ENCODE measurements at places on chromosomes 16 and 17.

- no peak for DNase-seq
These were observed 156.3 kb upstream of the ZKSCAN2 start for GRCh38 chr16:25413975-25414374.

- DNase-seq: no peak
These were observed 214.0 kb upstream of the ASIC2 start for GRCh38 chr17:33506889-33507650.

DNA sequence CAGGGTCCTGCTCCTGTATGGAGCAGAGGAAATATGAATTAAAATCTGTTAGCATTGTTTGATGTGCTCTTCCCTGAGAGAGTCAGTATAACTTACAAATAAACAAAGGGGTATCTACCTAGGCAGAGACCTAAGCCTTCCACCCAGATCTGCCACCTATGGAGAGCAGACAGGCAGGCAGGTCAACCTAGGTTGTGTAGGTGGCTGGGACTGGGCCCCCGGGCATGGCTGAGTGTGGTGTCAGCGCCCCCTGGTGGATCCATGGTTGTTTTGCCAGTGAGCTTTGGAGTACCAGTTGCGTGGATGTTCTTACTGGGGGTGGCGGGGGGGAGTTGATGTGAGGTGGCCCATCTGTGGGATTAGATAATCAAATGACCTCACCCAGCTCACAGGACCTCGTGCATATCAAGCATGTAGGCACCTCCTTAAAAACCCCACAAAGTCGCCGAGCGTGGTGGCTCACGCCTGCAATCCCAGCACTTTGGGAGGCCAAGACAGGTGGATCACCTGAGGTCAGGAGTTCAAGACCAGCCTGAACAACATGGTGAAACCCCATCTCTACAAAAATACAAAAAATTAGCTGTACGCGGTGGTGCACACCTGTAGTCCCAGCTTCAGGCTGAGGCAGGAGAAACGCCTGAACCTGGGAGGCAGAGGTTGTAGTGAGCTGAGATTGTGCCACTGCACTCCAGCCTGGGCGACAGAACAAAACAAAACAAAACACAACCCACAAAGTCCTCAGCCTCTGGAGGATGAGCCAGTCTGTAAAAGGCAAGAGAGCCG lies 17.6 kb downstream of the DUS2 start:
- DNase-seq: no peak

GRCh38 chr17:35568561-35568960 lies 7.9 kb upstream of the SLFN14 start:
- no peak for DNase-seq

DNA sequence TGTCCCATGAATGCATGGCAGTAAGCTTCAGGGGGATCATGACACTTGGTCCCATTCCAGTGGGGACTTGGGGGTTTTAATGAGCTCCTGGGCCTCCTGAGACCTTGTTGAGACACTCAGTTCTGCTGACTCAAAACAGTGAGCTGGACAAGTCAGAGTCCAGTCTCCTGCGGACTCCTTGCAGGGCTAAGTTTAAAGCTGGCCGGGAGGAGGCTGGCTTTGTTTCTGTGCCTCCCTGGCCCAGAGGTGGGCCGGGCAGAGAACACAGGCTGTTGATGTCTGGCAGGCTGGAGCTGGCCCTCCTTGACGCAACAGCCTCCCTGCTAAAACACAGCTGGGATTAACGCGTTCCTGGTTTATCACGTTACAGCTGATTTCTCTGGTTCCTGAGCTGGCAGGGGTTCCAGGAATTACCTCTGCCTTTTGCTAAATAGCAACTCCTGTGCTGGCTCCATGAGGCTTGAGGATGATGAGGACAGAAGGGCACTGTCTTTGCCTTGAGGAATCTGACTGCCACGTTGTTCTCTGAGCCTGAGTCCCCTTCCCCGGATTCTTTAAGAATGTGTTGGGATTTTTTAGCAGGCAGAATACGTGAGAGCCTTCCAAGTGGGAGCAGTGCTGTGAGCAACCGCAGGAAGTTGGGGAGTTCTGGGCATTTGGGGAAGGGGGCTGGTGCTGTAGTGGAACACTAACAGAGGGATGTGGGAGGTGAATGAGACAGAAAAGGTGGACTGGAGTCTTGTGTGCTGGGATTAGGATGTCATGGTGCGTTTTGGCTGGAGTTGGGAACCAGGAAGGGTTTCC lies 2.0 kb downstream of the GPT2 start:
- DNase-seq: no peak

DNA sequence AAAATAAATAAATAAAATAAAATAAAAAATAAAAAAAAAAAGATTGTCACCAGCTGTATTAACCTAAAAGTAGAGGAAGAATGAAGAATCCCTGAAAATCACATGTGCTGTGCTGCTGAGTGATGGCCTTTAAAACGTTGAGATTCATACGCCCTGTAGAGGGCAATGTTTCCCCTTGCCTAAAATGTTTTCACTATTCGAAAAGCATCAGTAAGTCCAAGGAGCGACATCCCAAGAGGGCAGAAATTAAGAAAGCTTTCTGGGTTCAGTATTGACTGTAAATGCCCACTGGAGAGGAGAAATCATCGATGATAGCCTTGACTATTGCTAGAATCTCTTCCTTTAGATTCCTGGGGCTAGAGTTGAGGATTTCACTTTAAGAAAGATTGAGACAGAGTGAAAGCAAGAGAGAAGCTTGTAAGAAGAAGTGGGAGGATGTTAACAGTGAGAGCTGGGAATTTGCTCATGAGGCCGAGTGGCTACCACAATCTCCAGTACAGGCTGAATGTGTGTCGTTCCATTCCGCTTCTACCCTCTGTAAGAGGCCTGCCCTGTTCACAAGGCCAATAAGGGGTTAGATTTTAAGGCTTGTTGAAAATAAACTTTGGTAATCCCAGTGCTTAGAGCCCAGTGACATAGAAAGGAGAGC lies 170.8 kb upstream of the FAM20A start:
- peak; percentile 70 for DNase-seq

- peak; percentile 31 for DNase-seq
These were observed at the start of gene CHST4 for GRCh38 chr16:71526111-71526631. CHST4 (plus strand) TSS chr16:71526426; CDS start chr16:71536678, 10,252 bp downstream.

DNA sequence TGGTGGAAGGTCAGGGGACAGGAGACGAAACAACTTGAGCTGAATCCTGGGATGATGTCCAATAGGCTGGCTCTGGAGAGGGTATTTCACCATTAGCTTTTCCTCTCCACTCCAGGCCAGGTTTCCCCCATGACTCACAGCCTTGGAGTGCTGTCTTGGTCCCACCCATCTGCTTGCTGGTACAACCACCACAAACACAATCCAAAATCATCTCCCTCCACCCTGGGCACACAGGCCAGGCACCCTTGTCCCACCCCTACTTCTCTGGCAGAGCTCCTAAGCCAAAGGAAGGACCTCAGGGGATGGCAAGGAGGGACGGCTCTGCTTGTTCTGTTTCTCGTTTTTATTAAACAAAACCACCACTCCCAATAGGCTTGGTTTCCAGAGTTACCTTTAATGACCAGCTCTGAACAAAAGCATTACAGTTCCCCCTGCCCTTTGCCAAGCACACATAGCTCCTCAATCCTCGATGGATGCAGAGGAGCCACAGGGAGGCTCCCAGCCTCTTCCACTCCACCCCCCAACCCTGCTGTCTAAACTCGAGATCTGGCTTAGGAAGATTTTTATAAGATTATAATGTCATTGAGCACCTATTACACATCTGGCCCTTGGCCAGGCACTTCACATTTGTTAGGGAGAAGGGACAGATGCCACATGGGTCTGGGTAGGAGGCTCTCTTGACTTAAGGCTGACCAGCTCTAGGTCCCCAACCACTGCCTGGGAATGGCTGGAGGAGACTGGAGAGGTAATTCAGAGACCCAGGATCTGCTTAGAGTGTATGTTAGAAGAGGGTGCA lies 13.3 kb downstream of the CAVIN1 start:
- DNase-seq: peak; percentile 90

- DNase-seq: no peak
These were observed 5.0 kb downstream of the RSPRY1 start for GRCh38 chr16:57191056-57191571.

DNA sequence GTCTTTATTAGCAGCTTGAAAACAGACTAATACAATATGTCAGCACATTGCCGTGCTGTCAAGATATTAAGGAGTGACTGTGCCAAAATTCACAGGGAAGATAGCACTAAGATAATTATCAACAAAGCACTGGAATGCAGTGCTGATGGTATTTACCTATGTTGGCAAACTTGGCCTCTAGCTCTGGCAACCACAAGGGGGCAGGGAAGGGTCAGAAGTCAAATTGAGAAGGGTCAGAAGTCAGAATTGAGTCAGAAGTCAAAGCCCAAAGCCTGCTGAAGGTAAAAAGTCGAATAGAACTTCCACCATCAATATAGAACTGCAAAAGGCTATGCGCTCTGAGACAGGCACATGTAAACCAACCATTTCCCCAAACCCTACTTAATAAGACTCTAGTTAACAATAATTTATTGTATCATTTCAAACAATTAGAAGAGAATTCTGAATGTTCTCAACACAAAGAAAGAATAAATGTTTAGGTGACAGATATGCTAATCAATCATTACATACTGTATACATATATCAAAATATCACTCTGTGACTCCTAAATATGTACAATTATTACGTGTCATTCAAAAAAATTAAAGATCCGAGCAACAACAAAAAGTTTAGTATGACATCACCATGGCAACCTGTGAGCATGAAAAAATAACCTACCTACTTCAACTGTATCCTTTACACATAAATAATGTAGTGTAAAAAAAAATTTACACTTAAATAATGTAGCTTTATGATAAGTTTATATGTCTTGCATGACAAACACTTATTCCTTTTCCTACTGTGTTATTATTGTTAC lies 916.1 kb downstream of the KCNJ2 start:
- DNase-seq: no peak

DNA sequence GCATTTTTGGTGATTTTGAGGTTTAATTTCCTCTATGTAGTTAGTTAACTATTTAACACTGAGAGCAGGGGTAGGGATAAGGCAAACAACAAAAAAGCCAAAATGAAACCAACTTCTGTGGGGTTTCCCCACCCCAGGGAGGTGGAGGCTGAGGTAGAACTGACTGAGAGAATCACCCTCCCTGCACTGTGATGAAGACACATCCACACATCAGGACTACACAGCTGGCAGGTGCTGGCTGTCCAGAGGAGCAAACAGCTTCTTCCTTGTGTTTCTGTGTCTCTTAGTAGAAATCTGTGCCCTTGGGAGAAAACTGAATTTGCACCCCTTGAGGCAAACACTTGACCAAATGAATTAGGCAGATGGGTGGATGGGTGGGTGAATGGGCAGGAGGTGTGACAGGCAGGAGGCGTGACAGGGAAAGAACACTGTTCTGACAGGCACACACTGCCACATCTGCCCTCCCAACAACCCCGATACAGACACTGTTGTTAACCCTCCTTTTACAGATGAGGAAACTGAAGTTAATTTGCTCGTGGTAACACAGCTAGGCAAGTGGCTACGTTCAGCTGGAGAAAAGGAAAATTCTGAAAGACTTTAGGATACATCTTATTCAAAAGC lies 62.9 kb upstream of the AMZ2 start:
- DNase-seq: no peak

DNA sequence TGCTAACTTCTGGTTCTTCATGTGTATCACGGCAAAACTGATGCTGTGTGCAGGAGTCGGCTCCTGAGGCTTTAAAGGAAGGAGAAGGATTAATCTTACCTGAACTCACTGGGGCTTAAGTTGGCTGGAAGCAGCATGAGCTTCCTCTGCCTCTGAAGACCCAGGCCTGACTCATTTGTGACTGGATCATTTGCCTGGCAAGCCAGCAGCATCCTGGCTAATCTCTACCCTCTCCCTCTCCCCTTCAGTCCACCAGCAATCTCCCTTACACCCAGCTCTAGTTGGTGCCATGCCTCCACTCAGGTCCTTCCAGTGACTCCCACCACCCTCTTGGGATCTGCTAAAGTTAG lies 150.3 kb downstream of the IRX3 start:
- peak; percentile 34 for DNase-seq

- no peak for DNase-seq
These were observed 14.0 kb upstream of the RNF135 start for GRCh38 chr17:30956764-30957374.

- DNase-seq: no peak
These were observed 4.3 kb upstream of the CYBA start for GRCh38 chr16:88655053-88655732.

GRCh38 chr17:29958947-29959657 lies 17.7 kb downstream of the EFCAB5 start:
- DNase-seq: no peak

GRCh38 chr17:50471009-50471905 lies 2.6 kb upstream of the CHAD start:
- DNase-seq: no peak

DNA sequence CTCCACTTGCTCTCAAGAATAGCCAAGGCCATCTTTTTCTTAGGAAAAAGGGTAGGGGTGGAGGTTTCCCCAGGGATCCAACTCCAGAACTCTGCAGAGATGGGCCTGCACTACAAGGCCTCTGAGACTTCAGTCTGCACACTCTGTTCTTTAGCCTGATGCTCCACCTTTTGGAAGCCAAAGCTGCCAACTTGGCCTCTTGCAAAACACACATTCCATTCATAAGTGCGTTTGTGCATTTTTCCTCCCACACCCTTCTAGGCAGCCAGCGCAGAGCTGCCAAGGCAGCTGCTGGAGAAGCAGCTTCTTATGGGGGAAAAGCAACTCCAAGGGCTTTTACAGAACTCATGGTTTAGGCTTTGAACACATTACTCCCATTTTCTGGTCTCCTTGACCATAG lies 45.3 kb downstream of the REXO5 start:
- peak; percentile 84 for DNase-seq

DNA sequence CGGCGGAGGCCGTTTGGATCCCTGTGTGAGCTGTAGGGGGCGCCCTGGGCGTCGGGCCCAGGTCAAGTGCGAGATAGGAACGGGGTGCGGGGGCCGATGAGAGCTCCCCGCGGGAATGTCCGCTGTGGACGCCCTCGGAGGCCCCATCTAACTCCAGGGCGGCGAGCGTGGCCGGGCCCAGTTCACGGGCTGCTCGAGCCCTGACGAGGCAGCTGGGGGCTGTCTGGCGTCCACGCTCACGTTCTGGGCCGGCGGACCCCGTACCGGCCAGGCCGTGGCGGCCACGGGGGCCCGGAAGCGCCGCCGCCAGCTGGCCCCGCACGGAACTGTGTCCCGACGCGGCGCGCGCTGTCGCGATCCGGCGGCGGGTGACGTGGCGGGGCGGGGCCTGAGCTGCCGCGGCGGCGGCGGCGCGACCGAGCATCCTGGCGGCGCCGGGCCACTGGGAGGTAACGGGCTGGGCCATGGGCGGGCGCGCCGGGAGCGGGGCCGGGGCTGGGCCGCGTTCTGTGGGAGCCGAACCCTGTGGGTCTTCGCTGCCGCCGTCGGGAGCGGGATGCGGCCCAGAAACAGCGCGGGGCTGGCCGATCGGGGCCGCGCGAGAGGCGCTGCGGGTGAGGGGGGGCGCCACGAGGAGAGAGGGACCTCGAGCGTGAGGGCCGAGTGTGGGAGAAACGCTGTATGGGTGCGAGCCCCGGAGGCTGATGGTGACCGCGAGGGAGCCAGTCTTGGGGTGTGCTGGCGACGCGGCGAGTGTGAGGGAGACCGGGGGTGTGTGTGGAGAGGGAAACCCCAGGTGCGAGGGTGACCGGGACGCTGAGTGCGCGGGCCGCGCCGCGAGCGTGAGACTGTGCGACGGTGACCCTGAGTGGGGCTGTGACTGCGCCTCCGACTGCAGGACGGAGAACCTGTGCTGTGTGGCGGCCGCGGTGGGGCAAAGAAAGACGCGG lies at the start of gene SLC7A6:
SLC7A6 (plus strand) TSS at position 399 of the 950 bp plus-strand sequence. CDS start 10,201 bp downstream, outside the sequence.
- peak; percentile 40 for DNase-seq

- no peak for DNase-seq
These were observed 360.0 kb upstream of the CDH5 start for GRCh38 chr16:66006485-66006884.

GRCh38 chr16:3188675-3188924 lies 596 bp downstream of the OR1F1 start:
- DNase-seq: no peak

All from stromal cell of bone marrow (primary cell).